Upper lobe of right lung (tissue), 1 donor: ENCODE measurements at places on chromosomes 11 and 22.
A peak's percentile ranks its signal among the peaks of the same experiment; 100 is the strongest.

DNA sequence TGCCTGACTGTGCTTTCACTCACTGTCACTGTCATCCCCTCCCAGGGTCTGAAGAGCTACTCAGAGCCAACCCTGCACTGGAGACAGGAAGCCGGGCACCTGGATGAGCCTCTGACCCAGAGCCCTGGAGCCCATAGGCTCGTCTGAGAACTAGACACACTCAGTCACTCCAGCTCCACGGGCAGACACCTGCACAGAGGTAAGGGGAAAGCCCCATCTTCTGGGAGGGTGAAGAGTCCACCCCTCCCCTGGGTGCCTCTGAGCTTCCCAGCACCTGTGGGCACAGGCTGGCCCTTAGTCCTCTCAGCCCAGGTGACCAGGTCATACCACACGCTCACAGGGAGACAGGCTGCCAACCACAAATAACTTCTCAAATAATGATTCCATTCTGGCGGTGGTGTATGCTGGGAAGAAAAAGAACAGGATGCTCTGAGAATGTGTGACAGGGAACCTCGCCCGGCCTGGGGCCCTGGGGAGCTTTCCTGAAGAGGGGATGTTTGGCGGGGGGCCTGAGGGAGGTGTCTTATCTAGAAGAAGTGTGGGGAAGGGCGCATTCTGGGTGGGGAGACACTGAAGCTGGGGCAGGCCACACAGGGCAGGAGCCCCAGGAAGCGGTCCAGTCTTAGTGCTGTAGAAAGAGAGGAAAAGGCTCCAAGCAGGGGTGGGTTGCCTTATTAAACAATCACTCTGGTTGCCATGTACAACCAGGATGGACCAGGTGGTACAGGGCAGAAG is 5.3 kb downstream of the CCDC157 start:
- no peak for DNase-seq

- no peak for DNase-seq
These were observed 19.0 kb upstream of the OR9Q1 start for GRCh38 chr11:58004664-58005063.

- DNase-seq = peak; percentile 25
These were observed 14.7 kb upstream of the TREH start for GRCh38 chr11:118694185-118694584.

GRCh38 chr11:13446444-13446843 is 16.6 kb downstream of the BTBD10 start:
- DNase-seq = no peak

- no peak for DNase-seq
These were observed 1.8 kb upstream of the RNF169 start for GRCh38 chr11:74746868-74747267.

GRCh38 chr22:29050457-29050856 is 11.2 kb downstream of the C22orf31 start:
- DNase-seq = no peak

DNA sequence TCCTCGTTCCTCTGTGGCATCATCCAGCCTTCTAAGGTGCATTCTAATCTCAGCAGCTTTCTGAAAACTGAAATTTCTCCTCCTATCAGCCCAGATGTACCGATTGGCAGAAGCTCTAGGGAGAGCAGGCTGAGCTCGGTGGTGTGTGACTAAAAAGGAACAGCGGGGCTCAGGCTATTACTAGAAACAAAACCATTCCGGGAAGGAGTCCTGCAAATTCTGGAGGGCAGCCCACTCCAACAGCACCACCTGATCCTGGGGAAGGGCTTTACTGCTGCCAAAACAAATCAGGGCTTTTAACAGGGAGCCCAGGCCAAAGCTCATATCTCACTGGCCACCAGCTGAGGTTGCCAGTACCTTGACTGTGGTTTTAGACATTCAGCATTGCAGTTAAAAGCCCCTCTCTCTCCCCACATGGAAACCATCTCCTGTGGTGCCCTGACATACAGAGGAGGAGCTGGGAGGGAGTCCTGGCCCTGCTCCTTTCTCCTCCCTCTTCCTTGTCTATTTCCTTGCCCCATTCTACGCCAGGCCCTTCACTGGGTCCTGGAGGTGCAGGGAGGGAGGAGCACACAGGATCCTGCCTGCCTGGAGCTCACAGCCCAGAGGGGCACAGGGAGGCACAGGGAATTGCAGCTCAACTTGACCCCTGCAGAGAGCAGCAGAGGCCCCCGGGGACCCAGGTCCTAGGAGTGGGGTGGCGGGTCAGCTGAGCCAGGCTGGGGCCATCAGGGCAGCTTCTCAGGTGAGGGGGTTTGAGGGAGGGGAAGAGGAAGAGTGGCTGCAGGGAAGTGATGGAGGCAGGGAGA is 889 bp downstream of the PLAAT4 start:
- peak; percentile 73 for DNase-seq

DNA sequence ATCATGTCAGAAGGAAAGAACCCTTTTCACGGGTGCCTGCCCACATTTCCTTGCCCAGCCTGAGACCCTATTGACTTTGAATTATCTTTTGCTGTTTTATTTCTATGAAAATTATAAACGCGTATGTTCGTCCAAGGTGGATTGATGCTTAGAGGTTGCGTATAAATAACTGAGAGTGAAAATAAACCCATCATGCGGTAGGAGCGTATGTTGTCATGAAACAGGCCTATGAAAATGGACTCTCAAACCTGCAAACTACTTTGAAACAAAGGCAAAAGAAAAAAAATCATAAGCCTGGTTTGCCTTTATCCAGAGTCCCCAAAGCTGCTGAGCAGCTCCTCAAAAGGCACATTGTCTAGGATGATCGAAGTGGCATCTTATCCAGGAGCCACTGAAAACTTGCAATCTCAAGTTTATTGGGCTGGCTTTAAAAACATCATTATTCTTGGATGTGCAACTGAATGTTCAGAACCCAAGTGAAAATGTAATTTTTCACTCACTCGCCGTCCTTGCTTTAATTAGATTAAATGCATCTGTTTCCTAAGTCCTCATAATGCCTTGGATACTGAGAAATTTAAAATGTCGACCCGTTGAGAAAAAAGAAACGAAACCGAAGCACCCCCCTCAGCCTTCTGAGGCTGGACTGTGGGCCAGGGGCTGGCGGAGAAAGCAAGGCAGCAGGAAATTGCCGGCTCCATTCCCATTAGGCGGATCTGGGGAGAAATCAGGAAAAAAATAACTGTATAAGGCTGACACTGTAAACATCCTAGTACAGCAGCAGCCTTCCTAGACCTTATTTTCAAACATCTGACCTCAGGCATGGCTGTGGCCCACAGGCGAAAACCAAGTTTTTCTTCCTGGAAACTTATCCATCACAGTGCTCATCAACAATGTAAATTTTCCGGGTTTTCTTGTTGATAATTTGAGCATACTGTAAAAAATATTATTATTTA is 82.9 kb upstream of the PPARA start:
- DNase-seq = no peak
